ENCODE measurements at places on chromosomes 3 and 15. TPM values are rescaled to one million over a fixed set of nuclear protein-coding genes. Genes with fewer than 3 reads are reported as not detected.

Gene LEKR1
- polyA plus RNA-seq, result 1.2 TPM

Gene ZDHHC23
- 3.8 TPM for polyA plus RNA-seq

Gene SPTSSB
- 1.2 TPM for polyA plus RNA-seq

Gene STRA6
- polyA plus RNA-seq, result 0.42 TPM

Gene DOCK3
- 1.5 TPM for polyA plus RNA-seq

Gene EPHA6
- 0.59 TPM for polyA plus RNA-seq

Gene SYNPR
- polyA plus RNA-seq, result not detected

Gene GRK7
- polyA plus RNA-seq, result 0.05 TPM

Gene SLC12A1
- not detected for polyA plus RNA-seq

Gene OCA2
- polyA plus RNA-seq, result 0.23 TPM

Gene SLC38A3
- polyA plus RNA-seq, result 40.8 TPM

Gene CCR8
- polyA plus RNA-seq, result not detected

Gene ARGFX
- polyA plus RNA-seq, result not detected

Gene SCAMP2
- polyA plus RNA-seq, result 31.7 TPM

Gene OR5K2
- polyA plus RNA-seq, result not detected

Gene GOLGA8G
- polyA plus RNA-seq, result not detected

Gene COLQ
- 3.1 TPM for polyA plus RNA-seq

Gene DCBLD2
- polyA plus RNA-seq, result 4.6 TPM

Gene DAG1
- 15.5 TPM for polyA plus RNA-seq

Gene MAP1A
- polyA plus RNA-seq, result 1.7 TPM

Gene CAV3
- not detected for polyA plus RNA-seq

Gene SYNM
- polyA plus RNA-seq, result 3.3 TPM

Gene ZPLD1
- 0.08 TPM for polyA plus RNA-seq
